ENCODE measurements at places on chromosomes 5 and 9.

DNA sequence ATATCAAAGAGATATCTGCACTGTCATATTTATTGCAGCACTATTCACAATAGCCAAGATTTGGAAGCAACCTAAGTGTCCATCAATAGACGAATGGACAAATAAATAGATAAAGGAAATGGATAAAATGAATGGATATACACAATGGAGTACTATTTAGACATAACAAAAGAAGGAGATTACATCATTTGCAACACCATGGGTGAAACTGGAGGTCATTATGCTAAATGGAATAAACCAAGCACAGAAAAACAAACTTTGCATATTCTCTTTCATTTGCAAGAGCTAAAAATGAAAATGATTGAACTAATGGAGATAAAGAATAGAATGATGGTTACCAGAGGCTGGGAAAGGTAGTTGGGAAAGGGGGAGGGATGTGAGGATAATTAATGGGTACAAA is 155.0 kb upstream of the PTGER4 start:
- no peak for DNase-seq

DNA sequence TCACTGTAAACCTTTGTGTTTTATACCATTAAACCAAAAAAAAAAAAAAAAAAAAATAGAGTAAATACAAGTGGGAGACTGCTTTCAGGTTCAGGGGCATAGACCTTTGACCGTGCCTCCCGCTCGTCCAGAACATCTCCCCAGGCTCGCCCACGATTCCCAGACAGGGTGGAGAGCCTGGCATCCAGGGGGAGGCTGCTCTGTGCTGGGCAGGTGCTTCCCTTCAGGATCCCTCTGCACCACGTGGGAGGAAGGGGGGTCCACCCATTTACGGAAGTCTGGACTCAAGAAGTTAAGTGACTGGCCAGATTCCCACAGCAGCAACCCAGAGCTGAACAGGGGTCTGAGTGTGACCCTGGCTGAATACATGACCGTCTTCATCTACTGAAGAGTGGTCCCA is 125.4 kb upstream of the LMX1B start:
- no peak for DNase-seq

GRCh38 chr5:172745406-172745805 is 25.6 kb downstream of the DUSP1 start:
- DNase-seq, result no peak

GRCh38 chr5:59835800-59836199 is 57.7 kb downstream of the PDE4D start:
- DNase-seq, result no peak

DNA sequence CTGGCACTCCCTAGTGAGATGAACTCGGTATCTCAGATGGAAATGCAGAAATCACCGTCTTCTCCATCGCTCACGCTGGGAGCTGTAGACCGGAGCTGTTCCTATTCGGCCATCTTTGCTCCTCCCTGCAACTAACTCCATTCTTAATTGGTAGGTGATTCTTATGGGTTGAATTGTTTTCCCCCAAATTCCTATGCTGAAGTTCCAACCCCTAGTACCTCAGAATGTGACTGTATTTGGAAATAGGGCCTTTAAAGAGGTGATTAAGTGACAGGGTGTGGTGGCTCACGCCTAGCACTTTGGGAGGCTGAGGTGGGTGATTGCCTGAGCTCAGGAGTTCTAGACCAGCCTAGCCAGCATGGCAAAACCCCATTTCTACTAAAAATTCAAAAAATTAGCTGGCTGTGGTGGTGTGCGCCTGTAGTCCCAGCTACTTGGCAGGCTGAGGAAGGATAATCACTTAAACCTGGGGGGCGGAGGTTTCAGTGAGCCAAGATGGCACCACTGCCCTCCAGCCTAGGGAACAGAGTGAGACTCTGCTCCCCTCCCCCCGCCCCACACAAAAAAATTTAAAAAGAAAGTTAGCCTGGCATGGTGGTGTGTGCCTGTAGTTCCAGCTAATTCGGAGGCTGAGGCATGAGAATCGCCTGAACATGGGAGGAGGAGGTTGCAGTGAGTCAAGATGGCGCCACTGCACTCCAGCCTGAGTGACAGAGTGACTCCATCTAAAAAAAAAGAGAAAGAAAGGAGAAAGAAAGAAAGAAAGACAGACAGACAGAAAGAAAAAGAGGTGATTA is 25.2 kb upstream of the FOCAD start:
- no peak for DNase-seq

- no peak for DNase-seq
These were observed 123.5 kb upstream of the LMX1B start for GRCh38 chr9:126490214-126490631.

- DNase-seq, result no peak
These were observed 50.4 kb upstream of the ARAP3 start for GRCh38 chr5:141732417-141732816.

GRCh38 chr5:140151144-140152021 is 23.6 kb upstream of the CYSTM1 start:
- DNase-seq, result no peak

- DNase-seq, result no peak
These were observed 182.9 kb downstream of the CCDC192 start for GRCh38 chr5:127886081-127886480.

DNA sequence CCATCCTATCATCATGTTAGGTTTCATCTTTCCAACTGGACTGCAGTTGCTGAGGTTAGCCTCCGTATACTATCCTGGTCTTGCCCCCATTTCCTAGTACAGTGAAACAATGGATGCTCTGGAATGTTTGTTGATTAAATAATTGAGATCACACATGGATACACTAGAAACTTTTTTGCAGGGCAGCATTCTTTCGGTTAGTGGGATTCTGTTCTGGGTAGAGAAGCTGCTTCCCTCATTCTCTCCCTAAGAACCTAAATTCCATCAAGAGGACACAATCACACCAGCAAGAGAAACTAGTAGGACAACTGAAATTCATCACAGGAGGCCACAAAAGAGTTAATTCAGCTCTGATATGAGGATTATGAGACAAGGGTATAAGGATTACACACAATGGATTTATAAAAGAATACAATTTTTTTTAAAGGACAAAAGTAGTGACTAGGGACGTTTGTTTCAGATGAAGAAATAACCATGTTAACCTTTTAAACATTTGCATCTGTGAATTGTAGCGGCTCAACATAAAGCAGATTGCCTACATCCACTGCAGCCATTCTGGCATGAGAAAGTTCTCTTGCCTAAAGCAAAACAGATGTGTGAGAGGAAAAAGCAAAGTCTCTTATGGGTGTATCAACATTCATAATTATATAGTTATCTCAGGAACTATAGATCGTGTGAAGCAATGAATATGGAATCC is 162.7 kb upstream of the LHFPL2 start:
- DNase-seq, result no peak
